ENCODE measurements at places on chromosomes 2 and 18.

DNA sequence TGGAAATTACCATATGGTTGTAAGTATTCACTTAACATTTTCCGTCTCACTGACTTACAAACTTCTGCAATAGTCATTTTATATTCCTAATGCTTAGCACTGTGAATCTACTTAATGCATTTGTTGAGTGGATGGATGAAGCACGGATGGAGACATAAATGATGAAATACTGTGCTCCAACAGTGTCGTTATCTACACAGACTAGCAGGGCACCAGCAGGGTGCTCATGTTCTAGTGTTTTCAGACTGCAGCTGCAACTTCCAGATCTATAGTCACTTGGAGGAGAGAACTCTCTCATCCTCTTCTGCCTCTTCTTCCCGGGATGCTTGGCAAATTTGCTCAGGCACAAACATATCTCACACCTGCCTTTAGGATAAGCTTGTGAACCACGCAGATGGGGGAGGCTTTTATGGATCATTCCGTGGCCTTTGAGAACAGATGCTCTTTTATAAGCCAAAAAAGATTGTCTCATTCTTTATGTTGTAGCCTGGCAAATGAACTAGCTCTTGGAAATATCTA, 797.7 kb downstream of the MBD2 start:
- DNase-seq: no peak

DNA sequence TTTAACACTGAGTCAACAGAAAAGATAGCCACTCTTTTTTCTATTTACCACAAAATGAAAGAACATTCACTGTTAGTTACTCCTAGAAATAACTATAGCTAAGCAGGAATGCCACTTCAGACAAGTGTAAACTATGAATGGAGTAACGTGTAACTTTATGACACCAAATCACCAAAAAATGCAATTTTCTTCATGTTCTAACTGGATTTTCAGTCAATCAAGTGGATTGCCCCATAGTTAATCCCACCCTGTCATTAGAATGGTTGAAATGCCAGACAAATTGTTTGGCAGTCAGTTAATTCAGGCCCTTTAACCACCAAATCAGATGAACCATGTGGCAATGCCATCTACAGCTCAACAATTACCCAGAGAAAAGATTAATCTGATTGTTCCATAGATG, 9.9 kb downstream of the EPHA4 start:
- no peak for DNase-seq

DNA sequence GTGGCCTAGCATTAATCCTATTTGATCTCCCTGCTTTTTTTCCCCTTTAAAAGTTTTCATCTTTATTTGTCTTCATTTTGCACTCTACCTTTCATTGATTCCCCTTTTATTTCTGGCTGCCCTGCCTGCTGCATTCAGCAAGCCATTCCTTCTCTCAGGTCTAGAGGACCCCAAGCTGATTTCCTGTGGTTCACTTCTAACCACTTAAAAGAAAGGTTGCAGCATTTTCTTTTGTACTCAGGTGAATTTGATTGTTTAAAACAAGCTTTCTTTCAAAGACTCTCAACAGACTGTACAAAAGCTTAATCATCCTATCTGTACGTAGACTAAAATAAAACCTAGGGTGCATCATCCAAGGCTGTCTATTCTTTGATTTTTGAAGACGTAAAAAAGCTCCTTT, 160.3 kb downstream of the CSRNP3 start:
- DNase-seq: no peak

- no peak for DNase-seq
These were observed 523.9 kb downstream of the TNS1 start for GRCh38 chr2:217478831-217479455.

DNA sequence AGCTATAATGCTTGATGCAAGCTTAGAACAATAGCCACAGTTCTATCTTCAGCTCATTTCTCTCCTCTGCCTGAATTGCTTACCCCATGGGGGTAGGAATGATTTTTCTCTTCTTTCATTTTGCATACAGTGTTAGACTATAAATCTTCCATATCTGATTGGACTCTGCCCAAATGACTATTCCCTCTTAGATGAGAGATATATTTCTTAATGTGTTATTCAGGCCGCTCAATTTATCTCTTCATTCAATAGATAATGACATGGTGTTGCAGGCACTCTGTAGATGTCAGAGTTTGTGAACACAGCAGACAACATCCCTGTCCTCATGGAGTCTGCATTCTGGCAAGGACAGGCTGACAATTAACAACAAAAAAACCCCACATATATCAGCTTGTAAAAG, 443.7 kb upstream of the CELF4 start:
- no peak for DNase-seq

DNA sequence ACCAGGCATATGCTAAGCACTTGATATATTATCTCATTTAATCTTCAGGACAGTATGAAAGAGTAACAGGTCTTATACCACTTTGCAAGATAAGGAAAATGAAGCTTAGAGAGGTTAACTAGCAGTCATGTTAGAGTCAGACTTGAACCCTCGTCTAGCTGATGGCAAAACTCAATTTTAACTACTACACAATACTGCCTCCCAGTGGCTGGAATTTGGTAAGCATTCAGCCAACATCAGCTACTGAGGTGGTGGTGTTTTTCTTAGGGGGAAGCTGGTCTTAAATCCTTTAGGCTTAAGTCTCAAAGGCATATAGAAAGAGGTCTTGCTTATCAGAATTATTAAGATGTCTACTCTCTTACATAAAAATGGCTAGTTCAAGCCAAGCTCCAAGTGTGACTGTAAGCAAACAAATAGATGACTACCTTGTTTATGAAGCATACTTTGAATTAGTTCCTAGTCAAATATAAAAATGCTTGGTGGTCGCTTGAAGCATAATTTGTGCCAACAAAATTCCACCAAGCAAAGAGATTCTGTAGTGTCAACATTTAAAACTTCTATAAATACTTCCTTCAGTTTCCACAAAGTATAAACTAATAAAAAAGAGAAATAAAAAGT, 325.4 kb upstream of the FIGN start:
- no peak for DNase-seq

GRCh38 chr2:26786207-26787028, 562 bp downstream of the CENPA start:
- peak; percentile 28 for DNase-seq

GRCh38 chr2:709138-709765, 32.0 kb upstream of the TMEM18 start:
- no peak for DNase-seq

DNA sequence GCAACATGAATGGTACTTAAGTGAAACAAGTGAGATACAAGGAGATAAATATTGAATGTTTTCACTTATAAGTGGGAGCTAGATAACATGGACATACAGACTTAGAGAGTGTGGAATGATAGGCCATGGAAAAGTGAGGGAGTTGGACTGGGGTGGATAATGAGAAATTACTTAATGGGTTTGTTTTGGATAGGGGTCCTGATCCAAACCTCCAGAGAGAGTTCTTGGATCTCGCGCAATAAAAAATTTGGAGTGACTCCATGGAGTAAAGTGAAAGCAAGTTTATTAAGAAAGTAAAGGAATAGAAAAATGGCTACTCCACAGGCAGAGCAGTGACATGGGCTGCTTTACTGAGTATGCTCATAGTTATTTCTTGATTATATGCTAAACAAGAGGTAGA, 508.9 kb downstream of the CNTNAP5 start:
- no peak for DNase-seq

GRCh38 chr2:7691961-7692656, 774.9 kb downstream of the RNF144A start:
- no peak for DNase-seq

- DNase-seq: no peak
These were observed 445.2 kb downstream of the IRS1 start for GRCh38 chr2:226354434-226354833.

All from hematopoietic multipotent progenitor cell treated with erythropoietin and hydrocortisone succinate and interleukin-3 and kit ligand, for 15 days (in vitro differentiated cells).